ENCODE measurements at places on chromosomes 5 and 9.

DNA sequence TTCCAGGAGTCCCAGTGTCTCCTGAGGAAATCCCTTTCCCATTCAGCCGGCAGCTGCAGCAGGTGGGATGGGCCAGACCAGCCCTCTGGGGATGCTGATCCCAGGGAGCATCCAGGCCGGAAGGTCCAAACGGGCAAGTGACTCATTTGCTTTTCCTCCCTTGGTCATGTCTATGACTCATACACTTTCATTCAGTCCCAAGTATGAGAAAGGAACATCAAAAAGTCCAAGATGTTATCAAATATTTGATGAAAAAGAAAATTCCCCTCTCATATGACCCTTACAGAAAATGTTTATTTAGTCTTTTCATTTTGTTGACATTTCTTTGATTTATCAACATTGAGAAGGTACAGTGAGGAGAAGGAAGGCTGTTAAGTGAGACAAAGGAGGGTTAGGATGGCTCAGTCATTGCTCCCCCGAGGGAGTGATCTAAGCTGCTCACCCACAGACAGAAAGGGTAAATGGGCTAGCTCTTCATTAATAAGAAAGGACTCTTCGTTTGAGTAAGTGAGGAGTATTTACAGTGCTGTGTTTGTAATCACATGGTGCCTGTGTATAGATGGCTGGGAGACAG is 117.6 kb upstream of the ANKRD55 start:
- no peak for DNase-seq

GRCh38 chr5:169218861-169219260 is 82.1 kb downstream of the SLIT3 start:
- DNase-seq = no peak

DNA sequence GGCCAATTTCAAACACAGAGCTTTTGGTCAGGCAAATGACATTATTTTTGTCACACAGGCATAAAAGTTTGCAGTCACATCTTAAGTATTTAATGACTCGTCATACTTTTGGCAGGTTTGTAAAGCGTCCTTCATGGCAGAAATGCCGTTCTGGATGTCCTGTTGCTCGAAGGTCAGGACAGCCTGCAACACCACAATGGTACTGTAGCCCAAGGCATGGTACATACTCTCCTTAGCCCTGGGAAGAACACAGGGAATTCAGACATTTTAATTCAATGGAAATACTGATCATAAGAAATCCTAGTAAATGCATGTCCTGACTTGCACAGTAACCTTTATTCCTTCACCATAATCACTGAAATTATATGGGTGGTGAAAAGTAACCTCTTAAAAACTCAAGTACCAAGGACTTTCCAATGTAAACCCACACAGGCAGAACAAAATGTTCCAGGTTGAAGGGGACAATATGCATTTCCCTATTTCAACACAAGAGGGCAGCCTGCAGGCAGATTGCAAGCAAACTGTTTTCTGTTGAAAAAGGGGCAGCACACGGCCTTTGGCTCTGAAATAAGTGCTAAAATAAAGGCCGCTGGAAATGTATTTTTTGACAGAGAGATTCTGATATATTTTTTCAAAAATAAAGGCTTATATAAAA is 95.7 kb downstream of the TTC39B start:
- peak; percentile 57 for DNase-seq

DNA sequence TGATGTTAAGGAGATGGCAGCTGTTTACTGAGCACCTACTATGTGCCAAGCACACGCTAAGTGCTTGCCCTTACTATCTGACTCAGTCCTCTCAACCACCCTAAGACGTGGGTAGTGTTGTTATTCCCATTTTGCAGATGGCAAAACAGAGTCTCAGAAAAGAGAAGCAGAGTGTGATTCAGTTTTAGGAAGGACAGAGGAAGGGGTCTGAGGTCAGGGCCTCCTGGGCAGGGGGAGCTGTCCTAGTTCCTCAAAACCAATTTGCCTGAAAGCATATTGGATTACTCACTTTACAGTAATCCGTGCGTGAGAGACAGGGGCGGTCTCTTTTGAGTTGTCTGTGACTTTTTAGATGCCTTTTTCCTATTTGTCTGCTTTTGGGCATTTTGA is 23.2 kb downstream of the DNM1 start:
- no peak for DNase-seq

GRCh38 chr5:38533286-38534155 is 22.9 kb downstream of the LIFR start:
- no peak for DNase-seq

GRCh38 chr9:76191493-76191892 is 202.7 kb downstream of the RFK start:
- no peak for DNase-seq

DNA sequence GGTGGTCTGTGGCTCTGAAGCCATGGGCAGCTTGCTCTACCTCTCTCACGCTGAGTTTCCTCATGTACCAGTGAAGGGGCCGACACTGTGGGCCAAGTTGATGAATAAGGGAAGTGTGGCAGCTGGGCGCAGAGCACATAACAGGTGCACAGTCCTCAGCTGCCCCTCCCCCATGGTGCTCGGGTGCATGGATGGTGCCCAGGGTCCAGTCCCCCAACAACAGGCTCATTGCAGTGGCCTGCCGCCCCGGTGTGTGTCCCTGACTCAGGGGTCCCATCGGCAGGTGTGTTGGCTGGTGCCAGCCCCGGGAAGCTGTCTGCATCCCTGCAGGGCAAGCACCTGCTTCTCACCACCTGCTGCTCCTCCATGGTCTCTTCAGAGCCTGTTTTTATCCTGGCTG is 36.6 kb downstream of the COL5A1 start:
- DNase-seq = no peak

GRCh38 chr9:16252616-16253015 is 617.9 kb downstream of the BNC2 start:
- DNase-seq = no peak

- DNase-seq = no peak
Observed at GRCh38 chr9:123073441-123073840, 40.0 kb downstream of the GPR21 start.

- DNase-seq = no peak
Observed at GRCh38 chr9:135526089-135526729, 5.0 kb downstream of the LCN1 start.

GRCh38 chr9:83497441-83497840 is 40.8 kb downstream of the FRMD3 start:
- no peak for DNase-seq

DNA sequence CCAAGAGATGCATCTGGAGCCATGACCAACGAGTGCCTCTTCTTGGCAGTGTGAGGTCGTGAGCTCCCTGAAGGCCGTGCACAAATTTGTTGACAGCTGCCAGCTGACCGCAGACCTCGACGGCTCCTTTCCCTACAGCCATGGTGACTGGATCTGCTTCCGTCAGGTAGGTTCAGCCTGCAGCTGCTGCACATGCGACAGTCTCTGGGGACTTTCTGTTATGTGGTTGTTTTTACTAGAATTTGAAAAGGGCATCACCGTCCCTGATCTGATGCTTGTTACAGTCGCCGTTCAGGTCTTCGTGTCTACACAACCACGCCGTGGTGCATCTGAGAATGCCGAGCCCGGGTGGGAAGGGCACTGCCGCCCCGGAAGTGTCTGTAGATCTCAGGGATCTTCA is 36.5 kb upstream of the LRRC14B start:
- no peak for DNase-seq

GRCh38 chr5:181265092-181265671 is 4.2 kb upstream of the TRIM52 start:
- no peak for DNase-seq

DNA sequence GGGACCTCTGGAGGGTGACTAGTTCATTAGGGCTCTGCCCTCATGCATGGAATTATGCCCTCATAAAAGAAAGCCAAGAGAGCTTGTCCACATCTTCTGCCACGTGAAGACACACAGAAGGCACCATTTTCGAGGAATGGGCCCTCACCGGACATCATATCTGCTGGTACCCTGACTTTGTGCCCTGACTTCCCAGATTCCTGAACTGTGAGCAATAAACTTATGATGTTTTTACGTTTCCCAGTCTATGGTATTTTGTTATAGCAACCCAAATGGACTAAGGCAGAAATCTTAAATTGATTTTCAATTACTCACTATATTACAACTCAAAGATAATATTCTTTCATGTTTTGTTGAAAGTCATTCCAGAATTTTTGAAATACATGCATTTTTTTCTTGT is 163.8 kb upstream of the PAPPA start:
- no peak for DNase-seq

DNA sequence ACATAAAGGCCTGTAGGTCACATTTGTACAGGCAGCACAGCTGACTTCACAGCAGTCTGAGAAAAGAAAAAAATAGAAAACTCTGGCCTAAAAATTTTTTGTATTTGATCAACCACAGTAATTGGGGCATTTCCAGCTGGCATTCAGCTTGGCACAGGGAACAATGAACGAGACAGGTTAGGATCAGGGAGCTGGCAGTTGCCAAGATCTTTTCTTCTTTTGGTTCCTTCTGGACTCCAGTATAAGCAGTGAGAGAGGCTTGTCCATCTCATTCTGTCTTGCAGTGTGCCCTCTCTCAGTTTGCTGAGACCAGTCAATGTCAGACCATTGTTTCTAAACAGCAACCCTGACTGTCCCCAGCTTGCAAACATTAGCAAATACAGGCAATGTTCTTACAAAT is 601.1 kb downstream of the TLR4 start:
- no peak for DNase-seq

- no peak for DNase-seq
Observed at GRCh38 chr5:103645816-103646215, 83.2 kb upstream of the NUDT12 start.

DNA sequence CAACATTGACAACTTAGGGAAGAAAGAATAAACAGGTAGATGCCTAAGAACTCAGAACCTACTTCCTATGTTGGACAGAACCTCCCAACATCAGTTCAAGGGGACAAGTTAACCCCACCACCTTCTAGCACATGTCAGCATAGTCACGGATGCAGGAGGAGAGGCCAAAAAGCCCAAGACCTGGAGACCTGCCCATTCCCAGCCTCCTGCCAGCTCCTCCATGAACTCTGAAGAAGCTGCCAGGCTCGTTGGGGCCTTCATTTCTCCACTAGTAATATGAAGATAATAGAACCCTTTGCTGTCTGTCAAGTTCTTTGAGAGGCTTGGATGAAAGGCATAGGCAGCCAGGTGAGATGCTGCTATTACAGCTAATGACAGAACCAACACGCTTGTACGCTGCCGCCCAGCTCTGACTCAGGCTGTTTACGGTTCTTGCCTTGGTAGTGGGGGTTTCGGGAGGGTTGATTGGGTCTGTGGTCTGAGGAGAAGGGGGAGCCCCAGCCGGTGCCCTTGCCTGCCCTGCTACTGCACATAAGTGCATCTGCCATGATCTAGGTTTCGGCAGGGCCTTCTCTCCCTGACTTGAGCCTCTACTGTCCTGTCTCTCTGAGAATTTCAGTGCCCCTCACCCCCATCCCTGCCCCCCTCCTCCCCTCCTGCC is 82.2 kb downstream of the NRG2 start:
- DNase-seq = no peak

- DNase-seq = no peak
Observed at GRCh38 chr5:154782812-154783592, 27.8 kb downstream of the LARP1 start.

DNA sequence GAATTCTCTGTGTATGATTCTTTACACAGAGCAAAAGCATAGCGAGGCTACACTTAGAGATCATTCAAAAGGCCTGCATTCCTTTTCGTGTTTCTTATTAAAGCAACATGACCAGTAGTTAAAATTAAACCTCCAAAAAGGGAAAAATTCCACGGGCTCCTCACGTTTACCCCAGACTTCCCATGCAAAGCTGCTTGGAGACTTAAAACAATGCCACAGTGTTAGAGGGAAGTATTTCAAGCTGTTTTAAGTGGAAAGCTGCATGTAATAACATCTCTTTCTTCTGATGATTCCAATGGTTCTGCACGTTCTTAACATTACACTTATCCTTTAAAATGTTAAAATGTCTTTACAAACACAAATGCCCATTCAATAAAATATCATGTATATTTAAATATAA is 405.2 kb downstream of the SEMA5A start:
- DNase-seq = no peak

DNA sequence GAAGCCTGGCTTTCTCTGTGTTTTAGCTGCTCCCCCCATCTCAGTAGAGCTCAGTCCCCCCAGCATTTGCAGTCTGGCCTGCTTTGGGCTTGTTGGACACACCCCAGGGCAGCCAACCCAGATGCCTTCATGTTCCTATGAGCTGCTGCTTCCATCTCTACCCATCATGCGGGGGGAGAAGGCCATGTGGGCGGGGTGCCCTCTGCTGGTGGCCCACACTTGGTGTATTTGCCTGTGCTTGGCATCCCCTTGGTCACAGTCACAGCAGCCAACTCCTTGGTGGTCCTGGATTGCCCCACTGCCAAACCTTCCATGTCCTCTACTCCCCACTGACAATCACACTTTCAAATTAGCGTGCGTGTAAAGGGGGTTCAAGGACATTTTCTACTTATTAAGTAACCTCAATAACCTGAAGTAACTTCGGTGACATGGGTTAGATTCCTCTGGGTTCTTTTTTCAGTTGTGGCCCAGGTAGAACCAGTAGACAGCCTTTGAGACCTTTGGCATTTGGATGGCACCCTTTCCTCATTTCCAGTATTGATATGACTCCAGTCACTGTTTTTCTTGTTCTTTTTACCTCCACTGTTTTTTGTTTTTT is 42.8 kb downstream of the SNX30 start:
- DNase-seq = peak; percentile 36

GRCh38 chr5:105274079-105274478 is 1711.5 kb upstream of the NUDT12 start:
- DNase-seq = no peak

DNA sequence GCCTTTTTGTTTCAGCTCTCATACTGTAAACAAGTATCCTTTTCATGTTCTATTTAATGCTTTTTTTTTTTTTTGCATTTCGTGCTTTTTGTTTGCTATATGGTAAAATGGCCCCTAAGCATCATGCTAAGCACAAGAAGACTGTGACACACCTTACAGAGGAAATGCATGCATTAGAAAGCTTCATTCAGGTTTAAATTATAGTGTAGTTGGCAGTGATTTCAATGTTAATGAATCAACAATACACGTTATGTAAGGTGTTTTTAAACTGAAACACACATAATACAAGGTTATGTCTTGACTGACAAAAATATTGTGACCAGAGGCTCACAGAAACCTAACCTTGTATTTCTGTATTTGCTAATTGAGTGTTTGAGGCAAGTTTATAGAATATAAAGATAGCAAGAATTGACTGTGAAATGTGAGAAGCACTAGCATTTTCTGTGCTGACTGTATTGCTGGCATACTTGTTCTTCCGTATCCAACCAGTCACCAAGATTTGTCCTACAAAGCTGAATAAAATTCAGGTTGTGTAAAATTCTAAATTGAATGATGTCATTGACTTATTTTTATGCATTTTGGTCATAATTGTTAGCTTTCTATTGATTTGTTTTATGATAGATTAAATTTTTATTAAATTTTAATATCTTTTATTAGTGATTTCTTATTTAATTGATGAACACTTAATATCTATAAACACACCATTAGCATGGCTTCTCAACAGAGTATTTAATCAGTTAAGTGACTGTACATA is 4.1 kb downstream of the CFAP95 start:
- DNase-seq = no peak

GRCh38 chr9:112168197-112168596 is 6.9 kb downstream of the SUSD1 start:
- no peak for DNase-seq

Data from caudate nucleus (tissue), 63 donors.